Endodermal cell (in vitro differentiated cells): ENCODE measurements at places on chromosomes 1 and 21. TPM values are rescaled to one million over a fixed set of nuclear protein-coding genes. Genes with fewer than 3 reads are reported as not detected.

Gene G0S2
- not detected in 2 replicates for total RNA-seq

Gene PIGR
- total RNA-seq = not detected in 2 replicates

Gene FDPS
- 250 and 266 TPM in 2 replicates for total RNA-seq

Gene VAV3
- 2.3 to 6.9 TPM (median 5.1 TPM) in 3 replicates for total RNA-seq

Gene GNAT2
- not detected in 3 replicates for total RNA-seq

Gene ANKRD45
- total RNA-seq = 1.2 to 1.9 TPM (median 1.6 TPM) in 3 replicates

Gene OR2L3
- total RNA-seq = not detected in 3 replicates

Gene AMPD2
- total RNA-seq = 47.9 and 55.7 TPM in 2 replicates

Gene KCNH1
- total RNA-seq = 1.8 and 3.2 TPM in 2 replicates

Gene FAM151A
- total RNA-seq = not detected in 3 replicates

Gene DFFA
- total RNA-seq = 54.1 to 111 TPM (median 105 TPM) in 3 replicates

DNA sequence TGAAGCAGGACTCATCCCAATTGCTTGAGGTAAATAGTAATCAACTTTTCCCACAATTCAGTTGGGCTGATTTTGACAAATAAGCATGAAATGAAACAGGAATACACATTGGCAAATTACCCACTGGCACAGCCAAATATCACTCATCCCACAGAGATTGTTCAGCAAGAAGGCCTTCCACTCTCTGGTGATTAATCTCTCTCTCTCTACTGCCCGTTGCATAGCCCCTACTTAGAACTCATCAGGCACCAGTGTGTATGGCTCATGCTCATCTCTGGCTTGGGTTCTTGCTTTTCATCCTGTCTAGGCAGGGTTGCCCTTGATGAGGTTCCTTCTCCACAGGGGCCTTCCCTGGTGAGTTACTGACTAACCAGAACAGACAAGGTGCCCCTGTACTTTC is 1.1 kb downstream of the BSDC1 start:
- DNase-seq = no peak

GRCh38 chr1:39216771-39217170 is 12.3 kb downstream of the MACF1 start:
- DNase-seq = no peak

- DNase-seq = peak; percentile 28
Measured at GRCh38 chr21:45082736-45083135, 8.4 kb downstream of the ADARB1 start.

DNA sequence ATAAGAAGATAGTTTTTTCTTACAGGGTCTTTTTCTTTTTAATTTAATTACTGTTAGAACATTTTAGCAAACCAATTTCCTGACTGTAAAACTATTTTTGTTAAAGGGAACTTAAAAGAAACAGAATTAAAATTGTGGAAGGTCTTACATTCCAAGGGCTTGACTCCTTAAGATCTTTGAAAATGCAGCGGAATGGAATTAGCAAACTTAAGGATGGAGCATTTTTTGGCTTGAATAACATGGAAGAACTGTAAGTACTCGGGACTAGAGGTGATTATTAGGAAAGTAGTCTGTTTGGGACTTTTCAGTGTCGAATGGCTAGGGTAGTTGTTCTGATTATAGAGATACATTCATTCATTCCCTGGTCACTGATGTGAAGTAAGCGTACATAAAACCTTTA is 21.5 kb downstream of the LRIG2 start:
- no peak for DNase-seq

DNA sequence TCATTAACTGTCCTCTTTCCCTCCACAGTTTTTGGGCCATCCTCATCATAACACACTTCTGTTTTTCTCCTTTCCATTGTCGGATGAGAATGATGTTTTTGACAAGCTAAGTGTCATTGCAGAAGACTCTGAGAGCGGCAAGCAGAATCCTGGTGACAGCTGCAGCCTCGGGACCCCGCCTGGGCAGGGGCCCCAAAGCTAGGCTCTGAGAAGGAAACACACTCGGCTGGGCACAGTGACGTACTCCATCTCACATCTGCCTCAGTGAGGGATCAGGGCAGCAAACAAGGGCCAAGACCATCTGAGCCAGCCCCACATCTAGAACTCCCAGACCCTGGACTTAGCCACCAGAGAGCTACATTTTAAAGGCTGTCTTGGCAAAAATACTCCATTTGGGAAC is 28.6 kb upstream of the IFNAR1 start:
- DNase-seq = no peak

GRCh38 chr1:60488847-60489246 is 415.3 kb upstream of the C1orf87 start:
- DNase-seq = no peak

GRCh38 chr1:26957306-26957705 is 3.0 kb downstream of the KDF1 start:
- no peak for DNase-seq

GRCh38 chr21:25701529-25701928 is 33.2 kb downstream of the ATP5PF start:
- no peak for DNase-seq

DNA sequence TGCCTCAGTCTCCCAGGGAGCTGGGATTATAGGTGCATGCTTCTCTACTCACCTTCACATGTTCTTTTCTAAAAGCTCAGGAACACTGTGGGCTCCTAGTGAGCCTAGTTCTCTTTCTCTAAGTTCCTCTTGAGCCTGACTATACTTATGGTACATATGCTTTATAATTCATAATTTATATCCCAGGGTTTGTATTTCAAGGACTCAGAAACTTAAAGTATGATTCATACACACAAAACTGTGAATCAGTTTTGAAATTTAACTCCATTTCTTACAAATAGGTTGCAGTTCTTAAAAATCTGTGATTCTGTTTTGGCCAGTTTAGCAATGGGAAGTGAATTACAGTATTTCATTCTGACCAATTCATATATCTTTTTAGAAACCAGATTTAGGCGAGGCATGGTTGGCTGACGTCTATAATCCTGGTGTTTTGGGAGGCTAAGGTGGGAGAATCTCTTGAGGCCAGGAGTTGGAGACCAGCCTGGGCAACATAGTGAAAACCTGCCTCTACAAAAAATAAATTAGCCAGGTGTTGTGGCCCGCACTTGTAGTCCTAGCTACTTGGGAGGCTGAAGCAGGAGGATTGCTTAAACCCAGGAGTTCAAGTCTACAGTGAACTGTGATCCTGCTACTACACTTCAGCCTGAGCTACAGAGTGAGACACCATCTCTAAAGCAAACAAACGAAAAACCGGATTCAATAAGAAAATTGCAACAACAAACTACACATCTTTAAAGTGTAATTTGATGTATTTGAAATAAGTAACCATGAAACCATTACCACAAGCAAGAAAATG is 15.6 kb downstream of the RASAL2 start:
- DNase-seq = no peak

DNA sequence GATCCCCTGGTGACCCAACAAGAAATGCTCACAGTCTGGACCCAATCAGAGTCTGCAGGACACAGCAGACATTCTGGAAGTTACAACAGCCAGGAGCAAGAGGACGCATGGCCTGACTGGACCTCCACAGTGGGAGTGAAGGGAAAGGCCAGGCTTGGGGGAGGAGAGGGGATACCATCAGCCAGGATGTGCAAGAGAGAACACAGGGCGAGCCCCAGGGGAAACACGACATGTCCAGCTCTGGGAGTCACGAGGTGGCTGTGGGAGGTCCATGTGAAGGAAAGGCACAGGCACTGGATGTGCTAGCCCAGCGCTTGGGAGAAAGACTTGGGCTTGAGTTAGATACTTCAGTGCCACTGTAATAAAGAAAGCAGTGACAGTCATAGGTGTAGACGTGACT is 87.3 kb downstream of the HSF2BP start:
- DNase-seq = no peak

- no peak for DNase-seq
Measured at GRCh38 chr1:84089465-84089864, 54.6 kb upstream of the PRKACB start.

- no peak for DNase-seq
Measured at GRCh38 chr1:95179205-95179986, 54.6 kb upstream of the RWDD3 start.

- no peak for DNase-seq
Measured at GRCh38 chr1:183550915-183551314, 39.3 kb downstream of the NCF2 start.
